Activated B cell treated with CpG ODN at 0.5 μM for 24 hours (primary cell): ENCODE measurements at places on chromosomes 12 and 14. TPM values are rescaled to one million over a fixed set of nuclear protein-coding genes. Genes with fewer than 3 reads are reported as not detected.

- peak overlapping the region; percentile 31 for H3K27ac ChIP-seq
- H3K4me1 ChIP-seq, result peaks cover 87% of the 10 kb centered on the region
- H3K4me3 ChIP-seq, result no peak overlapping the region
These were observed 22.2 kb downstream of the UBE2N start for GRCh38 chr12:93419388-93420034.

GRCh38 chr14:89455412-89455811 lies 38.4 kb upstream of the FOXN3 start:
- no peak overlapping the region for H3K27ac ChIP-seq
- H3K4me3 ChIP-seq, result no peak overlapping the region
- DNase-seq, result no peak
- no peaks in the 10 kb centered on the region for H3K27me3 ChIP-seq

GRCh38 chr12:94193168-94193567 lies 44.8 kb downstream of the PLXNC1 start:
- no peak for DNase-seq
- H3K4me3 ChIP-seq, result no peak overlapping the region
- H3K36me3 ChIP-seq, result peaks cover 43% of the 10 kb centered on the region
- peaks cover 25% of the 10 kb centered on the region for H3K4me1 ChIP-seq
- no peak overlapping the region for H3K27ac ChIP-seq

HCFC2 gene
- total RNA-seq, result 7.4 and 11.2 TPM in 2 replicates

- no peak overlapping the region for H3K4me3 ChIP-seq
- H3K4me1 ChIP-seq, result no peaks in the 10 kb centered on the region
- DNase-seq, result no peak
- no peaks in the 10 kb centered on the region for H3K27me3 ChIP-seq
These were observed 204.6 kb upstream of the ALG10 start for GRCh38 chr12:33817713-33818112.

DNA sequence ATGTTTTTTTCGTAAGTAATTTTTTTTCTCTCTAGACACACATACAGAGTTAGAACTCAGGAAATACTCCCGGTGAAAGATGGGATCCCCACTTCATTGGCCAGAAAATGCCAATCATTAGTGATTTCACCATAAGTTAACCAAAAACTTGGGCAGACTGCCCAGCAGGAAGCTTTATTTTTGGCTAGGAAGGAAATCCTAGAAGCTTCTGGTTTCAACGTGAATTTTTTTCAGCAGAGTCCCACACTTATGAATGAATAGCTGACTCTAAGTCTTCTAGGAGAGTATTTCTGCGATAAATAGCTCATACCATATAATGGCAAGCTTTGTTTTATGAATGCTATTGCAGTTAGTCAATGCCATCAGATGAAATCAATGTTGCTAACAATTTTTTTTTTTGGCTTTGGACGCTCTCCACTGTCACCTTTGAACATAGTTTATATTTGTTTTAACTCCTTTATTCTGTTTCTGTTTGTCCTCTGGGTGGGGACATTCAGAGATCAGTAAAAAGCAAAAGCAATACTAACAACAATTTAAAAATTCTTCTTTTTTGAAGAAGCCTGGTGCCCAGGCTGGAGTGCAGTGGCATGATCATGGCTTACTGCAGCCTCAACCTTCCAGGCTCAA lies 9.5 kb downstream of the PPP1CC start:
- H3K4me1 ChIP-seq, result peaks cover 72% of the 10 kb centered on the region
- H3K27me3 ChIP-seq, result no peaks in the 10 kb centered on the region
- no peak overlapping the region for H3K4me3 ChIP-seq
- H3K36me3 ChIP-seq, result peaks cover 79% of the 10 kb centered on the region

RDH12 gene
- not detected in 2 replicates for total RNA-seq

FAM161B gene
- total RNA-seq, result 2.3 TPM in 2 replicates

GRCh38 chr12:6957741-6958608 lies 6.8 kb downstream of the PTPN6 start:
- H3K36me3 ChIP-seq, result peaks cover 75% of the 10 kb centered on the region
- DNase-seq, result no peak
- H3K4me3 ChIP-seq, result peak overlapping the region; percentile 88
- H3K27ac ChIP-seq, result peak overlapping the region; percentile 98
- peaks cover 100% of the 10 kb centered on the region for H3K4me1 ChIP-seq
- H3K27me3 ChIP-seq, result no peaks in the 10 kb centered on the region

KRT85 gene
- total RNA-seq, result not detected in 2 replicates

TIMELESS gene
- 31.8 and 35.0 TPM in 2 replicates for total RNA-seq

CLMN gene
- 23.4 and 23.9 TPM in 2 replicates for total RNA-seq

DNA sequence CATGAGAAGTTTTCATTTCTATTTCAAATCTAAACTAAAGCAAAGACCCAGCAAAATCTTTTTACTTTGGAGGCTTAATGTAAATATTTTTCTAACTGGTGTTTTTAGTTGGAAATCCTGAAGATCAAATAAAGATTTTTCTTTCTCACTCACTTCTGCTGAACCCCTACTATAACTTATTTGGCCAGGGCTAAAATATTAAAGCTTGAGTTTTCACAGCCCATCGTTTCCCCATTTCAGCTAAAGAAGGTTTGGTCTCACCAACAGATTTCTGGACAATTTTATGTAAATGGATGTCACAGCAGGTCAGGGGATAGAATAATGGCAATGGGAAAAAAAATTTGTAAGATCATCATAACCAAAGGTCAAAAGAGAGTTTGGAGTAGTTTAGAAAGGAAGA lies 92.7 kb upstream of the DCN start:
- H3K27me3 ChIP-seq, result no peaks in the 10 kb centered on the region
- no peaks in the 10 kb centered on the region for H3K36me3 ChIP-seq
- no peaks in the 10 kb centered on the region for H3K4me1 ChIP-seq

DNA sequence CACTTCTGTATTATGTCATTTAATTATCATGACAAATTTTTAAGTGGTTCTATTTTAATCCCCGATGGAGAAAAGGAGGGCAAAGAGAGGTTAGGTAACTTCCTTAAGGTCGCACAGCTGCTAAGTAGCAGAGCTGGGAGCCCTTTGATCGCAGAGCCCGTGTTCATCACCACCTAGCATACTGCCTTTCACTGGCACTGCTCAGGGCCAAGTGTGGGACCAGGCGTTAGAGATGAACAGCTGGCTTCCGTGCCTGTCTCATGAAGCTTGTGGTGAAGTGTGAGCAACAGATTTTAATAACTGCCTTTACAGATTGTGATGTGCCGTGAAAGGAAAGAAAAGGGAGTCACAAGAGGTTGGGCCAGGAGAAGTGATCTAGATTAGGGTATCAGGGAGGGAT lies 273.6 kb downstream of the AKAP6 start:
- no peaks in the 10 kb centered on the region for H3K36me3 ChIP-seq
- H3K27ac ChIP-seq, result no peak overlapping the region
- DNase-seq, result no peak
- peaks cover 2% of the 10 kb centered on the region for H3K27me3 ChIP-seq

DNA sequence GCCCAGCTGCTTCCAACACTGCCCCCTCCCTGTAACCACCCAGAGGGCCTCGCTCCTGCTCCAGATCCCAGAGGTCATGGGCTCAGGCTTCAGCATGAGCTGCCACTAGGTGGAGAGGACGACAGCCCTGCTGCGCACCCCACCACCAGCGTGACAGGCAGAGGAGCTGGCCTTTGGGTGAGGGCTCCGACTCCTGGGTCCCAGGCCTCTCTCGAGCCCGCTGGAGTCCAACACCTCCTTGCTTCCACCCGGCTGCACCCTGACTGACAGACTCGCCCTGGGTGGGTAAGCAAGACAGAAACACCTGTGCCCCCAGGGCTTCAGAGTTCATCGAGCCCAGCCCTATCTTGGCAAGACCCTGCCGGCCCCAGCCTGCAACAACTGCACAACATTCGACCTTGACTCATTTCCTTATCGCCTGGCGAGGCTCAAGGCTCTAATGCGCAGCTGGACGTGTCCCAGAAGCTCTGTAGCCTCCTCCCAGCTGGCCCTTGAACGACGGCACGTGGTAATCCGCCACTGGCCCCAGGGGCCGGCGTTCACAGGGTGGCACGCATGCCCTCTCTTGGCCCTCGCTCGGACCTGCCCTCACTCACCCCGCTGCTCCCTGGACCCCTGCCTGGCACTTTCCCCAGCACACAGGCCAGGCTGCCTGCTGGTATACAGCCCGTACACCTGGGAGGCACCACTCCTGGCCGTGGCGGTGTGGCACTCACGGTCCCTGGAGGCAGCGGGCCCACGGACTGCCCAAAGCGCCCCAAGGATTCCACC lies 28.0 kb downstream of the VPS37B start:
- no peak overlapping the region for H3K27ac ChIP-seq
- H3K4me3 ChIP-seq, result no peak overlapping the region
- no peak for DNase-seq

TMEM30B gene
- not detected in 2 replicates for total RNA-seq

DNA sequence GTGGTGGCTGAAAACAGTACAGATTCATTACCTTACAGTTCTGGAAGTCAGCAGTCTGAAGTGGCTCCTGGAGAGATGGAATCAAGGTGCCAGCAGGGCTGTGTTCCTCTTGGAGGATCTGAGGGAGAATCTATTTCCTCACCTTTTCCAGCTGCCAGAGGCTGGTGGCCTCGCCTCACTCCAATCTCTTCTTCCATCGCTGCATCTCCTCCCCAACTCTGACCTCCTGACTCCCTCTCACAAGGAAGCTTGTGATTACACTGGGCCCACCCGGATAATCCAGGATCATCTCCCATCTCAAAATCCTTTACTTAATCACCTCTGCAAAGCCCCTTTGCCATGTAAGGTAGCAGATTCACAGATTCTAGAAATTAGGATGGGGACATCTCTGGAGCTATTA lies 11.4 kb upstream of the NCOR2 start:
- H3K4me3 ChIP-seq, result no peak overlapping the region
- no peaks in the 10 kb centered on the region for H3K4me1 ChIP-seq
- no peak overlapping the region for H3K27ac ChIP-seq
- DNase-seq, result no peak
- H3K27me3 ChIP-seq, result peaks cover 3% of the 10 kb centered on the region

GRCh38 chr14:61563162-61563511 lies 132.2 kb upstream of the HIF1A start:
- no peak for DNase-seq
- no peak overlapping the region for H3K4me3 ChIP-seq
- peak overlapping the region; percentile 22 for H3K27ac ChIP-seq

GRCh38 chr14:25389948-25390347 lies 340.0 kb upstream of the STXBP6 start:
- no peaks in the 10 kb centered on the region for H3K36me3 ChIP-seq
- no peak overlapping the region for H3K27ac ChIP-seq
- DNase-seq, result no peak
- no peaks in the 10 kb centered on the region for H3K4me1 ChIP-seq
- no peaks in the 10 kb centered on the region for H3K27me3 ChIP-seq
- no peak overlapping the region for H3K4me3 ChIP-seq

TPPP2 gene
- not detected in 2 replicates for total RNA-seq

DNA sequence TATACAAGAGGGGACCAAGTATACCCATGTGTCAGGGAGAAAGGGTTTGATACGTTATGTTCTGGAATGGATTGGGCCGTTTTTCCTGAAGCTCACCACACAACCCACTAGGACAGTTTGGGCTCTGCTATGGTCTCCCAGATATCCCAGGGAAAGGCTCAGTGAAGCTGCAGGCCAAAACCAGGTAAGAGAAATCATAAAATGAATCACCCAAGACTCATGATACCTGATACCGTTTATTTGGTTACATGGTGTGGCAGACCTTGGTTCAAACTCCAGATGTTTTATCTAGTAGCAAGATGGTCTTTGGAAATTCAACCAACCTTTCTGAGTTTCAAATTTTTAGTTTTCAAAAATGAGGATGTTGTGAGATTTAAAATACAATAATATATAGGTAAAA lies 177.6 kb downstream of the C12orf75 start:
- DNase-seq, result no peak
- H3K4me1 ChIP-seq, result no peaks in the 10 kb centered on the region
- no peak overlapping the region for H3K4me3 ChIP-seq
- no peak overlapping the region for H3K27ac ChIP-seq

DNA sequence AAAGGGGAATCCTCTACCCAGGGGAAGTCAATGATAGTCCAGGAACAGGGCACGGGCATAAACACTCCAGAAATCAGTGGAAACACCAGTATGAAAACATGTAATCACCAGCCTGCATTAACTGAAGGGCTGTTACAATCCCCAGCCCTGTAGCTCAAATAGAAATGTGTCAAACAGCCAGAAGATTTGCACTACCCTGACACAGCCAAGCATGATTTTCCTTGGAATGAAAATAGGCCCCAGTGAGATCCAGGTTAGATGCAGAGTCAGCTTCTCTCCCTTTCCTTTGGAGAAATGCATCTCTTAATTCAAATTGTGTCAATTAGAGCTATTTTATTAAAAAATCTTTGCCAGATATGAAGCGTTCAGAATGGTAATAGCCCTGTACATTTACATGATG lies 158.1 kb downstream of the RPS29 start:
- peaks cover 9% of the 10 kb centered on the region for H3K36me3 ChIP-seq
- no peaks in the 10 kb centered on the region for H3K4me1 ChIP-seq
- no peak overlapping the region for H3K4me3 ChIP-seq
- DNase-seq, result no peak
- H3K27ac ChIP-seq, result no peak overlapping the region

DNA sequence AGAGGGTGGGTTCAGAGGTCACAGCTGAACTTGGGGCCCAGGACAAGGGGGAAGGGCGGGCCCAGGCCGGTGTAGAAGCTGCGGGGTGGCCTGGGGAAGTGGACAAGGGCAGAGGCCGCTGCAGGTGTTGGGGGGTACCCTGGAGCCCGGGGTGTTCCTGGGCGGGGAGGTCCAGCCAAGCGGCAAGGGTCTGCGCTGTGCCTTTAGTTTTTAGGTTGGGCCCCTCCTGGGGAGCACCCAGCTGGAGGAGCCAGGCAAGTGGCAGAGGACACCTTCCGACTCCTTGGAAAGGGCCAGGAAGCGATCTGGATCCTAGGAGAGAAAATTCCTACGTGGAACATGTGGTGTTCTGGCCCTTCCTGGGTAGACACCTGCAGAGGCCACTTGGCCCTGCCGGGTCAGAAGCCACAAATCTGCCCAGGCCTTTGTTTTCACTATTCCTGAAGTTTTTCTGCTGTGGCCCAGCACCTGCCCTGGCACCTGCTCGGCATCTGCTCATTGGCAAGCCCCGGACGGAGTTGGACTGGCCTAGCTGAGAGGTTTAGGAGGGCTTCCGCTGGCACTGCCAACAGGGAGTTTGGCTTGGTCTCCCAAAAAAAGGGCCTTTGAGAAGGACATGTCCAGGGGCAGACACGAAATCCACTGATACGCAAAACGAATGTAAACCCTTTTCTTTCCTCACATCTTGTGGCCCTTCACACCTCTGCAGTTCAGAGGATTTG lies 61.1 kb downstream of the SMUG1 start:
- H3K27me3 ChIP-seq, result peaks cover 57% of the 10 kb centered on the region
- no peak for DNase-seq
- peaks cover 17% of the 10 kb centered on the region for H3K4me1 ChIP-seq
- peak overlapping the region; percentile 57 for H3K4me3 ChIP-seq

GRCh38 chr14:50018201-50018932 lies 98.0 kb downstream of the VCPKMT start:
- peaks cover 35% of the 10 kb centered on the region for H3K4me1 ChIP-seq
- H3K4me3 ChIP-seq, result no peak overlapping the region
- no peak for DNase-seq
- H3K36me3 ChIP-seq, result peaks cover 23% of the 10 kb centered on the region

- DNase-seq, result no peak
- no peaks in the 10 kb centered on the region for H3K36me3 ChIP-seq
- peaks cover 25% of the 10 kb centered on the region for H3K27me3 ChIP-seq
- no peak overlapping the region for H3K27ac ChIP-seq
- no peak overlapping the region for H3K4me3 ChIP-seq
These were observed 49.9 kb upstream of the OR4E1 start for GRCh38 chr14:21723431-21724045.

CCDC60 gene
- total RNA-seq, result not detected in 2 replicates
